Midbrain (tissue), 1 donor: ENCODE measurements at places on chromosomes 1 and 21.

- no peak for DNase-seq
Observed at GRCh38 chr1:221612047-221612777, 129.7 kb downstream of the DUSP10 start.

- no peak for DNase-seq
Observed at GRCh38 chr21:28884481-28884880, 108.2 kb downstream of the LTN1 start.

- no peak for DNase-seq
Observed at GRCh38 chr21:38486221-38486620, 12.1 kb downstream of the ERG start.

DNA sequence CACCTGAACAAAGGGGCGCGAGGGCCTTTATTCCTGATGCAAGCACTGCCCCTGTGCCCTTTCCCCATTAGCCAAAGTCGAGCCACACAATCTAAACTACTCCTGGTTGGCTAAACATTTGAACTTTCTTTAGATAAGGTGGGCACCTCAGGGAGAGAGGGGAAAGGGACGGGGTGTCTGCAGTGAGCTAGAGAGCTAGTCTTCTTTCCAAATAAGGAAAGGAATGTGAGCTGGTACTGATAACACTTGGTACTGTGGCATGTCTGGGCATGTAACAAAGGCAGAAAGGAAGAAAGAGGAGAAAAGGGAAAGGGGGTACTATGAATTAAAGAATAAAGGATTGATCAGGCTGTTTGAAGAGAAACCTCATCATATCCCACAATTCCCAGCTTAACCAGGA lies 62.8 kb downstream of the OVGP1 start:
- DNase-seq: no peak
